ENCODE measurements at places on chromosomes 11 and 22. TPM values are rescaled to one million over a fixed set of nuclear protein-coding genes. Genes with fewer than 3 reads are reported as not detected.

DNA sequence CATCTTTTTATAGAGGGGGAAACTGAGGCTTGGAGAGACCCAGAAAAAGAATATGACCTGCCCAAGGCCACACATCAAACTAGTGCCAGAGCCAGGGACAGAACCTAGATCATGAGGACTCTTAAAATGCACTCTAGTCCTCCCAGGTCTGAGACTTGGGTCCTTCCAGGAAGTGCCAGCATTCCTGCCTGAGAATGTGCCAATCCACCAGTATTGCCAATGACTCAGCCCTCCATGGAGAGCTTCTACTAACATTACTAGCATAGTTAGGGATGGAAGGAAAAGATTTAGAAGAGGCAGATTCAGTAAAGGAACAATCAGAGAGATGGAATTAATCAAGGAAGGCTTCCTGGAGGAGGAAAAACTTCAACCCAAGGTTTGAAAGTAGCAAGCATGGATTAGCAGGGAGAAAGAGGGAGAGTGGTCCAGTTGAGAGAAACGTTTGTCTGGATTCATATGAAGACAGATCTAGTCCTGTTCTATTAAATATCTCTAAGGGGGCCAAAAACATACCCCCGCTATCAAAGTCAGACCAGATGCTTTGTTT is 20.1 kb upstream of the SMIM35 start:
- no peak for DNase-seq

DNA sequence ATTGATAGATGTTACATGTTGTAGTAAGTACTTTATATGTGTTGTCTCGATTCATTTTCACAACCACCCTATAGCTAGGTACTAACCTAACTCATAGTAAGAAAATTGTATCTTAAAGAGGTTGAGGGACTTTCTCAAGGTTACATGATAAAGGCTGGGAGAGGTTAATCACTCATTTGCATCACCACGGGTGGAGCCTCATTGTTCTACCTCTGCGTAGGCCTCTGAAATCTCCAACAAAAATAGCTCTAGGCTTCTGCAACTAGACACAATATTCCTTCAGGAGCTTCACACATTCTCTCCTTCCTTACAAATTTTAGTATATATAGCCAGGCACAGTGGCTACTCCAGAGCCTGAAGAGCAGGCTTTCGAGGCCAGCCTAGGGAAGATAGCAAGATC is 408.9 kb upstream of the ANO5 start:
- no peak for DNase-seq

DNA sequence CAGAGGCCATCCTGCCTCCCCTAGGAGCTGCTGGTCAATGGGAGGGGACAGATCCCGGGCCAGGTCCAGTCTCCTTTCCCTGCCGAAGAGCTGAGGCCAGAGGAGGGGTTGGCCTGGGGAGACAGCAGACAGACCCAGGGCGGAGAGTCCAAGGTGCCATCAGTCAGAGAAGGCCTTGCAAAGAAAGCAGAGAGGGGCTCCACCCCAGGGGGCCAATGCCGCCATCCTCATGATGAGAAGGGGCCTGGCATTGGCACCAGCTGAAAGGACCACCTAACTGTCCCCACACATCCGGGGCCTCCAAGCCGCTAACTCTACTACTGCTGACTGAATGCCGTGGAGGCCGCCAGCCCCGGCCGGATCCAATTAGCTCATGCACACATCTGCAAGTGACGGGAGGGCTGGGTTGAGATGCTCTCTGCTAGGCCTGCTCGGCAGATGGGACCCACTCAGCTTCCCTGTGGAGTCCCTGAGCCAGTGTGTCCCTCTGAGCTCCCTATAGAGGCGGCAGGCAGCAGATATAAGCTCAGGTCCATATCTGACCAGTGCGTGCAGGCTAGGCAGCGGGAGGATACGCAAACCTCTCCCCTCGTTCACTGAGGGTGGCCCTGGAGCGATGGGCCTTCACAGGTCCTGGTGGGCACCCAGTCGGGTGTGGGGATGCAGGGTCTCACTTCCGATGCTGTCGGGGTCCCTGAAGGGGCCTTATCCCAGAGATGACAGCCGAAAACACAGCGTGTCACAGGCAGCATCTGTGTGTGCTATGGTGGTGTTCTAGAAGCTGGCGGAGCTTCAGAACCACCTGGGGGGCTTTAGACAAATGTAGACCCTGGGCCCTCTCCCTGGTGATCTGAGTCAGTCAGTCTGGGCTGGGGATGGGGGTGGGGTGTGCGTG is 183.9 kb downstream of the CTTN start:
- DNase-seq = no peak

DNA sequence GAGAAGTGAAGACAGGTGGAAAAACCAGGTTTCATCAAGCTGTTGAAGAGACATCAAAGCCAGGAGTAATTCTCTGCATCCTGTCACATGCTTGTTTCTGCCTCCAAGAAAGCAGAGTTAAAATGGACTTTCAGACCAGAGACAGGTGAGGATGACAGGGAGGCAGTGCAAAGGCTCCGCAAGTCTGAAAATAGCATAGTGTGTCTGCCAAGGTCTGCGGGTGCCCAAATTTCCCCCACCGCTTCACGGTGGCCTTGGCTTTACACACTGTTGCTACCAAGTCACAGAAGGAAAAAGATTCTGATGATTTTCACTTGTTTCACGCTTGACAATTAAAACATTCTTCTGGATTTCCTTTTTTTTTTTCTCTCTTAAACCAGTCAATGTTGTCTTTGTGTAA is 44.2 kb downstream of the SNX19 start:
- DNase-seq = no peak

AGBL2 gene
- total RNA-seq = 5.1 TPM

GRCh38 chr11:45543808-45544422 is 121.5 kb downstream of the CHST1 start:
- peak; percentile 45 for DNase-seq

GRCh38 chr11:85977751-85978160 is 91.1 kb downstream of the PICALM start:
- no peak for DNase-seq

GRCh38 chr22:49193348-49193747 is 634.3 kb downstream of the BRD1 start:
- DNase-seq = no peak

- DNase-seq = no peak
Measured at GRCh38 chr11:121645596-121645995, 192.8 kb upstream of the SORL1-AS1 start.

POU2AF2 gene
- total RNA-seq = 0.41 TPM

PNPLA3 gene
- total RNA-seq = 0.51 TPM

RAB3IL1 gene
- total RNA-seq = 19.6 TPM

GLB1L3 gene
- total RNA-seq = not detected

GRCh38 chr11:2378527-2379210 is 1.6 kb downstream of the CD81 start:
- DNase-seq = peak; percentile 61

- no peak for DNase-seq
Measured at GRCh38 chr11:123364080-123364479, 66.0 kb upstream of the GRAMD1B start.

PRRG4 gene
- 5.8 TPM for total RNA-seq

- no peak for DNase-seq
Measured at GRCh38 chr11:1070594-1071462, 3.8 kb upstream of the MUC2 start.

MIAT gene
- total RNA-seq = 1.1 TPM

DNA sequence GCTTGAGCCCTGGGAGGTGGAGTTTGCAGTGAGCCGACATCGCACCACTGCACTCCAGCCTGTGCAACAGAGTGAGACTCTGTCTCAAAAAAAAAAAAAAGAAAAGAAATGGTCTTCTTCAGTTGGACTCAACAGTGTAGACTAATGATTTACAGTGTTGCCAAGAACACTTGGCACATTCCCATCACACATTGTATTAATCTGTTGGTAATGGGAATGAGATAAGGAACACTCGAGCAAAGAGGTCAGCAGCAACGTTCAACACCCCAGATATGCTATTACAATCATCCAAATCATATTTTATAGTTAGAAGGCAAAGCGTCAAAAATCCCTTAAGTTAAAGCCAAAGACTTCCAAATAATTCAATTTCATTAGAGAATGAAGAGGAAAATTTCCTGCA is 14.5 kb downstream of the CDON start:
- no peak for DNase-seq

GRCh38 chr11:113488931-113489351 is 13.7 kb upstream of the DRD2 start:
- no peak for DNase-seq

ALKBH3 gene
- 27.3 TPM for total RNA-seq

GRCh38 chr11:111384494-111384893 is 5.4 kb upstream of the POU2AF1 start:
- DNase-seq = no peak

DNA sequence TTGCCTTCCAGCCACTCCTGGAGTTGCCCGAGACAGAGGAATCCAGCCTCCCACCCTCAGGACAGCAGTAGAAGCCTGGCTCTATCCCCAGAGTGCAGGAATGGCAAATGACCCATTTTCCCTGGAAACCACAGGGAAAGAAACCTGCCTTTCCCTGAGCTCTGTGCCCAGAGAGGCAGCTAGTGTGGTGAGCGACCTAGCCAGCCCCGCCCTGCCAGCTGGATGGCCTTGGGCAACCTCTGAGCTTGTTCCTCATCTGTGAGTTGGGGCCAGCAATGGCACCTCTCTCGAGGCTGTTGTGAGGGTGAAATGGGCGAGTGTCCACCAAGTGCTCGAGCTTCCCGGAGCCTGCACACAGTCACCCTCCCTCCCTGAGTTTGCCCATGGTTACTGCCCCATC is 3.7 kb downstream of the OMP start:
- no peak for DNase-seq

GRCh38 chr11:15097411-15097810 is 17.3 kb upstream of the INSC start:
- DNase-seq = no peak

GRCh38 chr11:75421035-75421602 is 11.9 kb downstream of the KLHL35 start:
- no peak for DNase-seq

- no peak for DNase-seq
Measured at GRCh38 chr22:42066937-42067336, 3.7 kb downstream of the NAGA start.

DNA sequence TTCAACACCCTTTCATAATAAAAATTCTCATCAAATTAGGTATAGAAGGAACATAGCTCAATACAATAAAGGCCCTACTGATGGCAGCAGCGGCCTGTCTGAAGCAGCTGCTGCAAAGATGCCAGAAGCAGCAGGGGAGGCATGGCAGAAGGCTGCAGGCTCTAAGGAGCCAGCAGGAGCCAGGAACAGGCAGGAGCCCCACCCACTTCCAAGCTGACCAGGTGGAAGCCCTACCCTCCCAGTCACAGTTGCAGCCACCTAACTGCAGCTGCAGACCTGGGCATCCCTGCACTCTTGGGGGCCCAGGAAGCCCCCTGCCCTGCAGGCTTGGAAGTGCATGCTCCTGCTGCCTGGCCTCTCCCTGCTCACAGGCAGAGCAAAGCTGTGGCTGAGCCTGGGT is 18.2 kb upstream of the OR6A2 start:
- DNase-seq = no peak

GRCh38 chr22:42745118-42745517 is 24.4 kb upstream of the A4GALT start:
- DNase-seq = no peak

- no peak for DNase-seq
Measured at GRCh38 chr22:20661473-20661872, 112.4 kb upstream of the SERPIND1 start.

GRCh38 chr11:17696741-17697140 is 22.6 kb upstream of the MYOD1 start:
- DNase-seq = no peak

KRTAP5-4 gene
- not detected for total RNA-seq

GRCh38 chr11:58639103-58639502 is 16.6 kb downstream of the CNTF start:
- DNase-seq = no peak

GRCh38 chr11:37908219-37908548 is 1310.1 kb upstream of the RAG2 start:
- no peak for DNase-seq

DNA sequence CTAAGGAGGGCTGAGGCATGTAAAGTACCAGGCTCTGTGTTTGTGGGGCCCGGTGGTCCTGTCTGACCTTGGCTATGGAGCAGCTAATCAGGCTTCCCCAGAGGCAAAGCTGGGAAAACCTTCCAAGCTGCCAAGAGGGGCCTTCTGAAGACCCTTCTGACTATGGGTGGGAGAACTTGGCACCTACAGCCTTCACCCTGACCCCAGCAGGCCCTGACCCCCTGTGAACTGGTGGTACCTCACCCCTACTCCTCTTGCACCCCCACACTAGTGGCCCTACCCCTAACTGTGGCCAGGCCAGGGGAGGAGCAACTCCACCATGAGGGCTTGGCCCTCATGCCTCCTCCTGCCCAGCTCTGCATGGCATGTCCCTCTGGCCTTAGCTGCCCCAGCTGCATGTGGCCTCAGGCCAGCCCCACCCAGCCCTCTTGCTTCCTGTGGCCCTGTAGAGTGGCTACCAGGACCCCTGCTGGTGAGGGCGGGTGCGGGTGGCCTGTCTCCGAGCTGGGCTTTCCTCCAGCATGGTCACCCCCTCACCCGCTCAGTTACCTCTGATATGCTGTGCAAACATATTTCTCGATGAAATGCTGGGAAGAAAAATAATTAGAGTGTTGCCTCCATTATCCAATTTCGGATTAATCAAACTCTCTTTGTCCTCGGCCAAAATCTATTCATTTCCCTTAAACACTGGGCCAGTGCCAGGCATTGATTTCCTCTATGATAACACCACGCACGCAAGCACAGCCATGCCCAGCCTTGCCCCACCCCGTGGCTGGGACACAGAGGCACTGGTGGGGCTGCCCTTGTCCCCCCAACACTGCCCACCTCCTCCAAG is 7.5 kb downstream of the GNAZ start:
- no peak for DNase-seq
